ENCODE measurements at places on chromosomes 7 and 10.

GRCh38 chr7:10977113-10977512 is 3.4 kb downstream of the PHF14 start:
- DNase-seq, result no peak

DNA sequence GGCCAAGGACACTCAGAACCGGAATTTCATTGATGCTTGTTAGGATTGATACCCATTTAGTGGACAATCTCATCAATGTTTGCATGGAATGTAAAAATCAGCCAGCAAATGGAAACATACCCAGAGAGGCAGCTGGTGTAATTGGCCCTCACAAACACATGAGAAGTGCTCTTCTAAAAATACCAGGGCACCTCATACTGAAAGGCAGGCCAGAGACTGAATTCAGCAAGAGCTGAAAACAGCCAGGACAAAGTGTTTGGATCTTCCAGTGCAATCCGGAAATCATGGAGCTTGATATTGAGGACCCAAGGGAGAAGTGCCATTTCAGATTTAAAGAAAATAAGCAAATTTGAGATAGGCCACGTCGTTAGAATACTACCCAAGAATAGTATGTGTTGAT is 498.6 kb downstream of the GALNT17 start:
- no peak for DNase-seq

GRCh38 chr10:73991884-73992245 is 6.1 kb upstream of the VCL start:
- no peak for DNase-seq

DNA sequence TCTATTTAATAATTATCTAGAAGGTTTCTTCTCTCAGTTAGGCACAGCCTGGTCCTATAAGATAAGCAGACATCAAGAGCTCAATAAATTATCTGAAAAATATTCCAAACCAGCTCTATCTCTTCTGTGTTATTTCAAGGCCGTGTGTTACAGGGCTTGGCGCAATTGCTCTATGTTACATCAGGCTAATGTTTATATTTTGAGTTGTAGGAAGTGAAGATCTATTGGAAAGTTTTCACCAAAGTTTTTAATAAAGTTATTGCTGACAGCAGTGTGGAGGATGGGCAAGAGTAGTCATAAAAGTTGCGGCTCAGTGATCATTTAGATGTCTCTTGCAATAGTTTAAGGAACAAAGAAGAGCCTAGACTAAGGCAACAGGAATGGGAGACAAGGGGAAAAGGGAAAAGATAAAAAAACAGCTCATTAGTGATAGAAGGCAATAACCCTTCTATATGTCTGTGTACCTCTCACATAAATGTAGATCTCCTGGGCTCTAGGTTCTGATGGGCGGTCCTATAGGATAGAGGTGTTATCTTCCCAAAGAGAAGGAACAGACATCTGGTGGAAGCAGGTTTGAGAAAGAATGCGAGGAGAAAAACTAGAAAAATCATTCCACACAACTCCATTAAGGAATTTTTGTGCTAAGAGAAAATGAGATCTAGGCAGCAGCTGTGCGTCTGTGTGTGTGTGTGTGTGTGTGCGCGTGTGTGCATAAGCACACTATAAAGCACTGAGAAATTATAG is 5.9 kb upstream of the ANKRD7 start:
- DNase-seq, result no peak

- peak; percentile 76 for DNase-seq
Measured at GRCh38 chr7:140640727-140641523, at the start of gene DENND2A. TSS of gene DENND2A (minus strand) at chr7:140640813. CDS start at chr7:140602397, 38,416 bp downstream.

GRCh38 chr10:116765648-116766081 is 23.3 kb upstream of the HSPA12A start:
- no peak for DNase-seq

GRCh38 chr7:90903841-90904240 is 307.7 kb downstream of the CDK14 start:
- no peak for DNase-seq

- no peak for DNase-seq
Measured at GRCh38 chr10:62691336-62691735, 113.2 kb upstream of the ADO start.
